Suppressor macrophage treated with lipopolysaccharide for 4 hours (primary cell): ENCODE measurements at places on chromosomes 2 and 18.

- DNase-seq = no peak
These were observed 105.6 kb upstream of the FSHR start for GRCh38 chr2:49259926-49260325.

GRCh38 chr18:79558933-79559416, 120.6 kb upstream of the CTDP1 start:
- DNase-seq = no peak

DNA sequence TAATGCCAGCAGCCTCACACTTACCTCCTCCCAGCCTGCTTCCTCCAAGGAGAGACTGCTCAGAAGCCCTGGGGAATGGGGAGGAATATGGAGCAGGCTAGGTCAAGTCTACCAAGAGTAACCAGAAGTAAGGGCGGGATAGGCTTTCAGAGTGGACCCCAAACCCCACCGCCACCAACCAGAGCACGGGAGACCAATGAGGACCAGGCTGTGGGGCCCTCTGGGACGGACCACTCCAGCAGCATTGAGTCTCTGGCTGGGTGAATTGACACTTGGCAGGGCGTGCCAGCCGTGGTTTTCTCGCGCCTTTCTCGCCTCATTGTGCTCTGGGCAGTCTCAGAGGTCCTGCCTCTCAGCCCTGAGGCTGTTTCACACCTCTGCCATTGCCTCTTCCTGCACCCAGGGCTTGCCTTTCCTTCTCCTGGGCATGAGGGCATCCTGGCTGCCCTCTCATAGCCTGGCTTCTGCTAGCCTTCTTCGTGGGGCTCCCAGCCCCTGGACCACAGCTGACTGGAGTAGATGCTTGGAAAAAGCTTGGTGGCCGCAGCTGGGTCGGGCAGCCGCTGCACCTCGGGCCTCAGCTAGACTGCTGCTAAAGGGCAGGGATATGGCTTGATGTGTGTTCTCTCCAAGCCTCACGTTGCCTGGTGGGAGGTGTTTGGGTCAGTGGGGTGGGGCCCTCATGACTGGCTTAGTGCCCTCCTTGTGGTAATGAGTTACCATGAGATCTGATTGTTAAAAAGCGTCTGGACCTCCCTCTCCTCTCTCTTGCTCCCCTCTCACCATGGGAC, 40.5 kb upstream of the HS6ST1 start:
- DNase-seq = no peak

- no peak for DNase-seq
These were observed 46.5 kb downstream of the NCK2 start for GRCh38 chr2:105791229-105791628.

GRCh38 chr2:241458687-241459086, 49.7 kb downstream of the STK25 start:
- DNase-seq = no peak

DNA sequence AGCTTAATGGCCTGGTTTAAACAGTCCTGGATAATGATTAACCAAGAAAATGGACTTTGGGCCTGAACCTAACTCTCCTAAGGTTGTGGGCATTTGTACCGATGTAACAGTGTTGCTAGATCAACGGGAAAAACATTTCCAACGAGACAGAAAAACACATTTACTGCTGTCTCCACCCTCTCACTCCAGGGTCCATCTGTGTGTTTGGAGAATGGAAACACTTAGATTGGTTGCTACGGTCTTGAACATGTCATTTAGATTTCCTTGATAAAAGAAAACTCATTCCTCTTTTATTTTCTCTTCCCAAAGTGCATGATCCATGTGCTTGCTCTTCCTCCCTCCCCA, 88.0 kb downstream of the SOCS6 start:
- no peak for DNase-seq

GRCh38 chr2:105768961-105769452, 24.3 kb downstream of the NCK2 start:
- no peak for DNase-seq

DNA sequence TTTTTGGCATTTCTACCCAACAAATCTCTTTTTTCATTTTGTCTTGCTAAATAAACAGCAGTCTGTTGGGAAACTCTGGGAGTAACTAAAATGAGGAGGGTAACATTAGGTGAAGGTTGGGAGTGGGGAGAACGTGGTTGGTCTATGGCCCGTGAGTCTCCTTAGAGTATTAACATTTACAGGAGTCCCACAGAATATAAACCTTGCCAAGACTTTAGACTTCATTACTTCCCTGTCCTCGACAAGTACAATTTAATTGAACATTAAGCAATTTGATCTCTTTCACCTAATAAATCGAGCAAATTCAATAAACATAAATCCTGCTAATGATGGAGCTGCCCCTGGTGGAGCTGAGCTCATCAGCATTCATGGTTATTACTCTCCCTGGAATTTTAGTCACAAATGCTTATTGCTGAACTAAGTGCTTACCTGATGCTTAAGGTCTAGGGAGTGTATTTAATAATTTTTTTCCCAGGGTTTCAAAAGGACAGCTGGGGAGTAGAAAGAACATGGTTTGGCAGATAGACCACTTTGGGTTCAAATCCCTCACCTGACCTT, 95.1 kb upstream of the RASGRP3 start:
- no peak for DNase-seq

- no peak for DNase-seq
These were observed 3.9 kb downstream of the TAF1B start for GRCh38 chr2:9847140-9847539.

DNA sequence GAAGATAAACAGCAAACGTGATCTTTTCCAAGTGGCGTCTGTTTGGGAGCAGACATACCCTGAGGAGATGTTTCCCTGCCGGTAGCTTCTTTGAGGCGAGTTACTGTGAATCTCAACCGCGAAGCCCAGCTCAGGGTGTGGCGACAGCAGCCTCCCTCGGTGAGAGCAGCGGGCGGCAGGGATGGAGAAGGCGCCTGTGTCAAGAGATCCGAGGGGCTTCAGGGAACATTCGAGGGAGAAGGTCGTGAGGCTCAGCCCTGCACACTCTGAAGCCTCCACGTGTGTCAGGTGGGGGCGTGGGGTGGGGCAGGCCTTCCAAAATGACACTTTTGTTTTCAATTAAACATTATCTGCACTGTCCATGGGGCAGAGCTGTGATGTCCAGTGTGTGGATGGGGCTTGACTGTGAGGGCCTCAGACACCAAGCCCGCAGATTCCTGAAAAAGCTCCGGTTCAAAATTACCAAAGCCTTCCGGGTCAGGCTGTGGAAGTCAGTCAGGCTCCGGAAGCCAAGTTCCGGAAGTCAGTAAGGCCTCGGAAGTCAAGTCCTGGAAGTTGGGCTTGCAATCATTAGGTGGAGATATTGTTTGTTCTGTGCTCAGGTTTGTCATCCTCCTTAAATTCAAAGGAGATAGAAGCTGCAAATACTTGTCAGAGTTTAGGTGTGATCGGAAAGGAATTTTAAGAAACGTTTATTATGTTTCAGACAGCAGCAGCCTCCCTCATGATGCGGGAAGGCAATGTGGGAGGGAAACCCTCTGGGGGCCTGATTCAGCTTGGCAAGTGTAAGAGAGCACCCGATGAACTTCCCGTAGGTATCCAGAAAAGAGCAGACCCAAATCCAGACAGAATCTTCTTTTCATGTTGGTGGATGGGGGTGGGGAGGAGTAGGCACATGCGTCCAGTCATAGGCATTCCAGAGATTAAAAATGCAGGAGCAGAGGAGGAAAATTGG, 20.7 kb downstream of the SMIM21 start:
- no peak for DNase-seq
